ENCODE measurements at places on chromosomes 5 and 9.

GRCh38 chr5:161085056-161085455, 233.0 kb upstream of the ATP10B start:
- peaks cover 4% of the 10 kb centered on the region for H3K4me1 ChIP-seq
- DNase-seq, result no peak
- no peaks in the 10 kb centered on the region for H3K36me3 ChIP-seq
- H3K27ac ChIP-seq, result no peak overlapping the region

GRCh38 chr5:135894789-135895188, 852 bp downstream of the IL9 start:
- H3K27me3 ChIP-seq, result peaks cover 58% of the 10 kb centered on the region
- H3K27ac ChIP-seq, result no peak overlapping the region
- H3K4me1 ChIP-seq, result peaks cover 25% of the 10 kb centered on the region
- no peak for DNase-seq

DNA sequence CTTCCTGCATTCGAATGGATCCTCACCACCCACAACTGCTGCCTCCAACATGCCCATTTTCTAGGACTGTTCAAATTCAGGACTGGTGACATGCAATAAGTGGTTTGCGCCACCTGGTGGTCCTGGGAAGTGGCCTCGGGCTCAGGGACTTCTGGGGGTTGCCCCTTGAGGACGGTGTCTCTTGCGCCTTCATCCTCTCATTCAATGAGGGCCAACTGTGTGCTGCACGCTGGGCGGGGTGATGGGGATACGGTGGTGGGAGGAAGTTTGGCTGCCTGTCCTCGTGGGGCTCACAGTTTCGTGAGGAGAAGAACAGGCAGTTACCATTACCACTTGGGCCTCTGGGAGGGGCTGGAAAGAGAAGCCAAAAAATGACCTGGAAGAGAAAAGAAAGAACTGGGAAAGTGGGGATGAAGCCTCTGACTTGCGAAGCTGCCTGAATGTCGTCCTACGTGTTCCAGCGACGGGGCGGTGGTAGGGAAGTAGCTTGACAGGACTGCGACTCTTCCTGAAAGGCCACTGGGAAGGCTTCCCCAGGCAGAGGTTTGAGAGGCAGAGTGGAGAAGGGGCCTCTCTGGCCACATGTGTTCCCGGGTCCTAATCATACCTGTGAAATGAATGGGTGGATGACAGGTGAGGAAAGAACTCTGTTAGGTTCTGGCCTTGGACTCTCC, 49.0 kb downstream of the PSD2 start:
- peak overlapping the region; percentile 28 for H3K4me3 ChIP-seq
- peaks cover 71% of the 10 kb centered on the region for H3K27me3 ChIP-seq
- H3K4me1 ChIP-seq, result no peaks in the 10 kb centered on the region
- H3K36me3 ChIP-seq, result no peaks in the 10 kb centered on the region

DNA sequence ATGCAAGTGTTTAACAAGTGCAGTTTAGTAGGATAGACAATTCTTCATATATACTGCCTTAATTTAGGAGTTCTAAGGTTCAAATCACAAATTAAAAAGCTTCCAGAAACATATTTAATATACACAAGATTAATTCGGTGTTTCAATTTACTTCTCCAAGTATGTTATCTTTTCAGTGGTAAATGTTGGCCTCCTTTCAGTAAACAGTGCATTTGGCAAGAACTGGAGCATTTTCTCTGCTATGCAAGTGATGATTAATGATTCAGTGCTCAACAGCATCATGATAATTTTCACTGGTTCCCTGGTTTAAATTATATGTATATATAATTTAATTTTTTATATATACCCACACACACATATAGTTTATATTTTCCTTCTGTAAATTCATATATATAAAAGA, 541.7 kb downstream of the EFNA5 start:
- no peak overlapping the region for H3K27ac ChIP-seq
- no peak for DNase-seq
- no peaks in the 10 kb centered on the region for H3K4me1 ChIP-seq

GRCh38 chr9:134670042-134670525, 28.5 kb downstream of the COL5A1 start:
- H3K27me3 ChIP-seq, result peaks cover 21% of the 10 kb centered on the region
- H3K36me3 ChIP-seq, result peaks cover 29% of the 10 kb centered on the region
- no peak overlapping the region for H3K4me3 ChIP-seq
- DNase-seq, result no peak

- H3K36me3 ChIP-seq, result no peaks in the 10 kb centered on the region
- no peaks in the 10 kb centered on the region for H3K27me3 ChIP-seq
- peaks cover 7% of the 10 kb centered on the region for H3K4me1 ChIP-seq
Measured at GRCh38 chr9:1198085-1198484, 147.9 kb downstream of the DMRT2 start.

- no peak overlapping the region for H3K27ac ChIP-seq
- no peaks in the 10 kb centered on the region for H3K36me3 ChIP-seq
- no peak for DNase-seq
- no peaks in the 10 kb centered on the region for H3K27me3 ChIP-seq
- peaks cover 23% of the 10 kb centered on the region for H3K4me1 ChIP-seq
- no peak overlapping the region for H3K4me3 ChIP-seq
Measured at GRCh38 chr5:149837680-149838269, 106.8 kb downstream of the PDE6A start.

- DNase-seq, result no peak
- no peaks in the 10 kb centered on the region for H3K36me3 ChIP-seq
- H3K4me1 ChIP-seq, result peaks cover 3% of the 10 kb centered on the region
- no peak overlapping the region for H3K4me3 ChIP-seq
- H3K27ac ChIP-seq, result no peak overlapping the region
Measured at GRCh38 chr5:73151766-73152410, 21.1 kb upstream of the TMEM174 start.

- no peaks in the 10 kb centered on the region for H3K36me3 ChIP-seq
- no peak overlapping the region for H3K27ac ChIP-seq
- DNase-seq, result no peak
Measured at GRCh38 chr5:163916376-163916775, 411.0 kb downstream of the MAT2B start.

- H3K27ac ChIP-seq, result no peak overlapping the region
- peak; percentile 64 for DNase-seq
- H3K36me3 ChIP-seq, result no peaks in the 10 kb centered on the region
- peaks cover 30% of the 10 kb centered on the region for H3K4me1 ChIP-seq
Measured at GRCh38 chr9:134629586-134630392, 11.8 kb upstream of the COL5A1 start.

GRCh38 chr5:41908374-41909079, 4.4 kb downstream of the RIMOC1 start:
- H3K36me3 ChIP-seq, result peaks cover 30% of the 10 kb centered on the region
- H3K4me1 ChIP-seq, result peaks cover 21% of the 10 kb centered on the region
- H3K4me3 ChIP-seq, result no peak overlapping the region
- H3K27ac ChIP-seq, result no peak overlapping the region
- DNase-seq, result no peak
- H3K27me3 ChIP-seq, result no peaks in the 10 kb centered on the region

DNA sequence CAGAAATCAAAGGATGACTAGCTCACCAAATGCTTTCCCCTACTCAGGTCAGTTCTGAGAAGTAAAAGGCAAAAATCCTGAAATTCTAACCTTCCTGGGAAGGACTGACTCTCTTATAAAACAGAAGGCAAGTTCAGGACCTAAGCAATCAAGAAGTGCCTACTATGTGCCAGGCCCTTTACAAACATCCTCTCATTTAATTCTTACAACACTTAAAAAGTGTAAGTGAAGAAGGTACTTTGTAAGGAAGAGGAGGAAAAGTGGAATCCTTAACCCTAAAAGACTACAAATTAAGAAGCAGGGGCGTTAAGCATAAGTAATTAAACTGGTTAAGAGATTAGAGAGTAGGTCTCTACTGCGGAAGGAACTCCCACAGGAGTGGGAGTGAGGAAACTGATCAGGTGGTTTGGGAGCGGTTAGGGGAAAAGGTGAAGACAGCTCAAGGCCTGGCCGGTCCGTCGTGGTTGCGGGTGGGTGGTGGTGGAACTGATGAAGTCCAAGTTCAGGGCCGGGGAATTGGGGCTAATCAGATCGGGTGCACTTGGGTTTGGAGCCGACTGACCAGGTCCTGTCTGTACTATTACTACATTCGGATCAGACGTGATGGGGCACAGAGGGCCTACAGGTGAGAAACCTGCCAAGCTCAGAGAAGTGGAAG, 839 bp downstream of the MED27 start:
- peaks cover 13% of the 10 kb centered on the region for H3K27me3 ChIP-seq
- H3K36me3 ChIP-seq, result peaks cover 9% of the 10 kb centered on the region
- peak overlapping the region; percentile 92 for H3K27ac ChIP-seq

GRCh38 chr9:2662496-2662895, 40.9 kb downstream of the VLDLR start:
- no peak overlapping the region for H3K4me3 ChIP-seq
- H3K36me3 ChIP-seq, result peaks cover 7% of the 10 kb centered on the region
- DNase-seq, result no peak
- H3K27ac ChIP-seq, result no peak overlapping the region

DNA sequence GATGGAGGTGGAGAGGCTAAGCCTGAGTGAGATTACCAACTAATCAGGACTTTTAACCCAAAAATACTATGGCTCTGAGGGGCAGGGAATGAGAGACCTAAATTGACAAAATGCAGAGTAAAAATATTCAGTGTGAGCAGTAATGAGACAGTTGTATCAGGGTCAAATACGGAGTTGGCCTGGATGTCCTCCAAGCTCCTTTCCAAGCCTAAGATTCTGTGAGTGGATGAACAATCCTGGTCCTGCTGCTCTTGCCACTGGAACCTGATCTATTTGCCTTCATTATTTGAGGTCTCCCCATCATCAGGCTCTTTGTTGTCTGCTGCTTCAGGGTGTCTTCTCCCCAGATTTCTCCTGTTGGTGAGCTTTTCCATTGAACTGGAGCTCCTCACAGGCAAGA, 1.1 kb downstream of the PDCD1LG2 start:
- no peak for DNase-seq
- no peaks in the 10 kb centered on the region for H3K36me3 ChIP-seq
- no peaks in the 10 kb centered on the region for H3K27me3 ChIP-seq
- H3K27ac ChIP-seq, result no peak overlapping the region
- H3K4me3 ChIP-seq, result no peak overlapping the region
- no peaks in the 10 kb centered on the region for H3K4me1 ChIP-seq

DNA sequence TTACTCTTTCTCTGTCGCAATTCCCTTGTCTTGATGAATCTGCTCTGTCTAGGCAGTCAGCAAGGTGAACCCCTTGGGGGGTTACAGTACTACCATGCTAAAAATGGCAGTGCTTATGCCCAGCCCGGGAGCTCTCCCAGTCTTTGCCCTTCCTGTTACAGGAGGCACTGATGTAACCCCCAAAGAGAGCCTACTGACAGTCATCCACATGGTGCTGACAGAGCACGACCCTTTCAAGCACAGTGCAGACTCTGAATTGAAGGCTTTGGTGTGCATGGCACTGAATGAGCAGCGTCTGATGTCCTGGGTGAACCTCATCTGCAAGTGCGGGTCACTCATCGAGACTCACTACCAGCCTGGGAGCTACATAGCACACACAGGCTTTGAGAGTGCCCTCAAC, 34.5 kb upstream of the SLC36A2 start:
- H3K4me3 ChIP-seq, result no peak overlapping the region
- H3K36me3 ChIP-seq, result no peaks in the 10 kb centered on the region
- H3K27me3 ChIP-seq, result peaks cover 12% of the 10 kb centered on the region
- no peaks in the 10 kb centered on the region for H3K4me1 ChIP-seq
- DNase-seq, result no peak

Measured in type B pancreatic cell (in vitro differentiated cells).